Spinal cord (tissue), 10 donors: ENCODE measurements at places on chromosomes 3 and 15. TPM values are rescaled to one million over a fixed set of nuclear protein-coding genes. Genes with fewer than 3 reads are reported as not detected.
A peak's percentile ranks its signal among the peaks of the same experiment; 100 is the strongest.

DNA sequence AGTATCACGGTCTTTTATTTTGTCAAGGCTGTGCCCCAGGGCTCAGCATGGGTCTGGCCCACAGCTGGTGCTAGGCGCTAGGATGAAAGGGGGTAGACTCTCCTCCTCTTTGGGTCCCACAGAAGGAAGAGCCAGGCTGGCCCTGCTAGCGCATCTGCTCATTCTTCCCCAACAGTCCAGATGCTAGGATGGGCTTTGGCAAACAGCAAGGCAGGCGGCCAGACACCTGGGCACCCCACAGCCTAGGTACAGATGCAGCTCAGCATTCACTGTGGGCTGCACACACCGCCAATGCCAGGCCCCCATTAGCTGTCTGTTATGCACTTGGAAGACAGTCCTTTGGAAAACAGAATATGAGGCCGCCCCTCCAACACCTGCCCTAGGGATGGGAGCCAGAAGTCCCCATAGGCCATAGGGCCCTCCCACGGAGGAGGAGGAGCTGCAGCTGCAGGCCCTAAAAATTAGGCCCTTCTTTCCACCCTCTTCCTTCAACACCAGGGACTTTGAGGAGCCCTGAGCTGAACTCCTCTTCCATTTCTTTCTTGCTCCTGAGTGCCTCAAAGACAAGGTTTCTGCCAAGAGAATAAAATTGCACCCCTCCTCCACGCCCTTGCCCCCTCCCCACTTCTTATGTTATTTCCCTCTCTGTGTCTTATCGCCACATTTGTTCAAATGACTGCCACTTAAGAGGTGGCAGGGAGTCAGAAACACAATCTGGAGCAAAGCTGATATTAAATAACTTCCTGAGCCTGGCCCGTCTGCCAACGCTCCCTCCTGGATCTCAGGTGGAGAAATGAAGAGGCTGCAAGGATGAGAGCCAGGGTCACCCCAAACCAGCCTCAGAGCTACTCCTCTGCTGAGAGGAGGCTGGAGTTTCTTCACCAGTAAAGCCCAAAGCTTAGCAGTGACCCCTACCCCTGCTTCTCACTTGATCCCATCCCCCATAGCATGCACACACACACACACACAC is 13.7 kb downstream of the NTRK3 start:
- DNase-seq = no peak

- DNase-seq = no peak
Measured at GRCh38 chr3:25171897-25172296, 256.2 kb upstream of the RARB start.

GRCh38 chr3:8972639-8973038 is 9.4 kb upstream of the RAD18 start:
- no peak for DNase-seq

DNA sequence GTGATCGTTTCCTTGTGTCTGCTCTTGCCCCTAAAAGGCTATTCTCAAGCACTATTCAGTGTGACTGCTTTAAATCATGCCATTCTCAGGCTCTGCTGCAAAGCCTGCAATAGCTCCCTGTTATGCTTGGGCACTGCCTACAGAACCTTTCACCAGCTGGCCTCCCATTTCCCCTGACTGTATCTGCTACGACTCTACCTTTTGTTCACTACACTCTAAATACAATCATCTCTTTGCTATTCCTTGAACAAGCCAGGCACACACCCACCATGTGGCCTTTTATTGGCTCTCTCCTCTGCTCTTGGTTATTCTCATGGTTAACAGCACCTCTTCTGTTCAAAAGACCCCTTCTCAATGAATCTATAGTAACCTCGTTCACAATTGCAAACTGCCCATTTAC is 29.6 kb upstream of the FNDC3B start:
- DNase-seq = peak; percentile 57

DNA sequence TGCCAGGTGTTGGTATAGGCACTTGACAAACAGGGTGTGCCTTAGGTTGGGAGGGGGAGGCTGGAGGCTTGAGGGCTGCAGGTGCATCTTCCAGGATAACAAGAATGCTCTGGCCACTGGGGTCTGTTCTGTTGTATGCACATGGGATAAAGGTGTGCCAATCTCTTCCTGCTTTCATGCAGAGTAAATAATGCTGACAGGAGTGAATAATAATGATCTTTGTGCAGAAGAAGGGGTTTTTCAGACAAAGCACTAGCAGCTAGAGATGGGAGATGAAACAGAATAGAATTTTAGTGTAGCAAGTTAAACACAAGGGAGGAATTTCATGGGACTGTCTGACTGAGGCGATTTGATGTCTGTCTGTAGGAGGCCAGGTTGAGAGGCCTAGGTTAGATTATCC is 1.9 kb upstream of the ROPN1 start:
- DNase-seq = no peak

GRCh38 chr3:38029400-38030125 is at the start of gene PLCD1:
PLCD1 (minus strand) TSS chr3:38029642; CDS start chr3:38029539, 103 bp downstream.
- peak; percentile 29 for DNase-seq

DNA sequence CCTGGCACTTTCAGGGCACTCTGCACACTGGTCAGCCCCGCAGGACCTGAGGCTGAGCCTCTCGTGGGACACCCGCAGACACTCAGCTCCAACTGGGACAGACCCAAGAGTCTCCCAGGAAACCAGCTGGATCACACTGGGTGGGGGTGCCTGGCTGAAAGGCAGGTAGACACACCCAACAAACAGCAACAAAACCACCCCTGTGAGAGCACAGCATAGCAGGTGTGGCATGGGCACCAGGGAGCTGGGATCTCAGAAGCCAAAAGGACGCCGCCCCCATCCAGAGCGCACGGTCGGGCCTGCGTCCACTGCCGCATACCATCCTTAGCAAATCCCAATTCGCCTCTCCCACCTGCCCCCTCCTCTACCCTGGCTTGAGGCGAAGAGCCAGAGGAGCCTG is 154.2 kb upstream of the LINGO1 start:
- DNase-seq = no peak

- DNase-seq = no peak
Measured at GRCh38 chr3:197031315-197032285, 2.0 kb upstream of the MELTF start.

GRCh38 chr3:85313380-85313779 is 354.6 kb downstream of the CADM2 start:
- DNase-seq = no peak

DNA sequence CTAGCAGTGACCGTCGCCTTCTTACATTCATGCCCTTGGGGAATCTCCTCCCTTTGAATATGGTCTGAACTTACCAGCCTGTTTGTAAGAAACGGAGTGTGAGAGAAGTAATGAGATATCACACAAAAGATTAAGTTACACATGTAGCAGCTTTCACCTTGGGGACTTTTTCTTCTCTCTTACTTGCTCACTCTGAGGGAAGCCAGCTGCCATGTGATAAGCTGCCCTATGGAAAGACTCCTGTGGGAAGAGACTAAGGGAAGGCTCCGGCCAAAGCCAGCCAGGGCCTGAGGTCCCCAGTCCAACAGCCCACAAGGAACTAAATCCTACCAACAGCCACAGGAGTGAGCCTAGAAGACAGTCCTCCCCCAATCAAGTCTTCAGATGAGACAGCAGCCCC is 190.4 kb upstream of the TSC22D2 start:
- DNase-seq = no peak

DNA sequence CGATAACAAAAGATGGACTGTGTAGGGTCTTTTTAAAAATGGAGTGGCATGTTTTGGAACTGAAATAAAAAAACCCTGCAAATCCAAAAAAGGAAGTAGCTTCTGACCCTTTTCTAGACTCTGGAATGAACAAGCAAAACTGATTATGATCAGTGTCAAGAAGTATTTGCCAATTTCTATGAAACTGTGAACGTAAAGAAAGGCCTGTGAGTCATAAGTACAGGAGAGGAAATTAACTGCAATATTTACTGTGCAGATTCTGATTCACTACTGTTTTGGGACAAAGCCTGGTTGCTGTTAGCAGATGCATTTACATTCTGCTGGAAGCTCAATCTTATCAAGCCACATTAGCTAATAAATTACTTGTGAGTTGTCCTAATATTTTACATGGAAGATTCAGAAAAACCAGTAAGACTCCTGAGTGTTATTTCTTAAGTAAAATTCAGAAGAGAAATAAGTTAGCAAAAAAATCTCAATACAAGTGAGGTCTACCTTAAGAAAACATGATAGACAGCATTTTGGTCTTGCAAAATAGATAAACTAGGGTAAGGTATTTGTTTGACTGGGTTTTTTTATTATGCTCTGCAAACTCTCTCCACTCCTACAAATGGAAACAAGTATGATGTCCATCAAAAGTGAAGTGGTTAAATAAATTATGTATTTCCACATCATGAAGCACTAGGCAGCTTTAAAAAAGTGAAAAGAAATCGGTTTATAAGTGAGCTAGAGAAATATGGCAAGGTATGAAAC is 90.2 kb upstream of the LMOD3 start:
- DNase-seq = no peak

Gene CHDH
- total RNA-seq = 3.2 TPM
